ENCODE measurements at places on chromosomes 2 and 18.

DNA sequence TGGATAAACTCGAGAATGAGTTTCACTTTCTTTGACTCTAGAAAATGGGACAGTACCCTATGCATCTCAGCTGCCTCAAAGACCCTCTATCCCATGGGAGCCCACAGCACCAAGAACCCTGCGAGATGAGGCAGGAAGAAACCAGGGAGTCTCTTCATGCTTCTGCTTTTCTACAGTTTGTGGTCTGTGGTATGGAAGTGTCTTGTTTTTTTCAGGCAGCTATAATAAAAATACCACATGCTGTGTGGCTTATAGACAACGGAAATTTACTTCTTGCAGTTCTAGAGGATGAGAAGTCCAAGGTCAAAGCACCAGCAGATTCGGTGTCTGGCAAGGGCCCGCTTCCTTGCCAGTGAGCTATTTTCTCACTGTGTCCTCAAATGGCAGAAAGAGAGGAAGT is 257.9 kb downstream of the SUCLG1 start:
- DNase-seq = no peak

- no peak for DNase-seq
Measured at GRCh38 chr2:12456293-12457106, 260.2 kb upstream of the TRIB2 start.

- no peak for DNase-seq
Measured at GRCh38 chr2:138267161-138267901, 234.2 kb upstream of the SPOPL start.

DNA sequence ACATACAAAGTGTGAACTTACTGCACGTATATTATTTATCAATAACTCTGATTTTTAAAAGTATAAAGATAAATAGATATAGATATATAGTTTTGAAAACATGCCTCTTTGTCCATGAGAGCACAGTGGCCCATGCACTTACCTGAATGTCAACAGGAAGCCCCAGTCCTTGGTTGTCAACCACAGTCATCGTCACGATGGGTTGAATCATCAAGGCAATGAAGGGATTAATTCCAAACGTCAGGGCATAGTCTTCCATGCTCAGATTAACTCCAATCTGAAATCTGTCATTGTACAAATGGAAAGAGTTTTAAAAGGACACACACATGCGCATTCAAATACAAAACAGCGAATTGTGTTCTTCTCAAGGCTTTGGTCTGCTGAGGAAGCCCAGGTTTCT is 15.5 kb downstream of the SCYGR4 start:
- no peak for DNase-seq

GRCh38 chr18:62357079-62357719 is 32.1 kb downstream of the TNFRSF11A start:
- DNase-seq = no peak

DNA sequence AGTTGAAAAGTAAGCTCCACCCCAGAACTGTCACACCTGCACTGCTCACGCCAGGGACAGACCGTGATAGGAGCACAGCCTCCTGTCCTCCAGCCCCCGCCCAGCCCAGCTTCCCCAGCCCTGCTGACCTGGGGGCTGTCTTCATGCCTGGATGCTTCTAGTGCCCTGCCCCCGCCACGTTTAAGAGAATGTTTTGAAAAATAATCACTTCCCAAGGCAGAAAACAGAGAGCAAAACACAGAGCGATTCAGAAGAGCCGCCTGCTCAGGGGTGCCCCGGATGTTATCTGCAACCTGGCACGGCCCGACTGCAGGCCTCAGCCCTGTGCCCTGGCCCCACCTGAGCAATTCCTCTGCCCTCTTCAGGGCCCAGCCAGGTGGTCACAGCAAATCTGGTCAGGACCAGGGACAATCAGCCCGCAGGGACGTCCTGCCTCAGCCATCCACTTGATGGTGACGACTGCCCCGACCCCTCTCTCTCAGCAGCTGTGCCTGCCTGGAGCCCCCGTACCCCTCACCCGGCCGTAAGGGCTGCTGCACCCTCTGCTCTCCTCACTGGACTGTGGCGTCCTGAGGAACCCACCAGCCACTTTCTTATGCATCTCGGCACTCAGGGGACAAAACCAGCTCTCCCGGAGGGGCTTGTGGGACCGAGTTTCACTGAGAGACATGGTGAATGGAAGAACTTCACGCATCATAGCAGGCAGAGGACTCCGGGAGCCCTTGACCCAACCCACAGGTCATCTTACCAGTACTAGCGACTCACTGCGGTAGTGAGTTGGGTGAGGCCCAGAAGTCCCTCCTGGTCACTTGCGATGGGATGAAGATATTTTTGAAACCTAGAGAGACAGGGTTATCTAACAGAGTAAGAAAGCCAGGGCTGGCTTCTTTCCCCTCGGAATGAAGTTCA is 30.2 kb downstream of the ADI1 start:
- no peak for DNase-seq

GRCh38 chr2:203908066-203908796 is 28.3 kb upstream of the ICOS start:
- no peak for DNase-seq

DNA sequence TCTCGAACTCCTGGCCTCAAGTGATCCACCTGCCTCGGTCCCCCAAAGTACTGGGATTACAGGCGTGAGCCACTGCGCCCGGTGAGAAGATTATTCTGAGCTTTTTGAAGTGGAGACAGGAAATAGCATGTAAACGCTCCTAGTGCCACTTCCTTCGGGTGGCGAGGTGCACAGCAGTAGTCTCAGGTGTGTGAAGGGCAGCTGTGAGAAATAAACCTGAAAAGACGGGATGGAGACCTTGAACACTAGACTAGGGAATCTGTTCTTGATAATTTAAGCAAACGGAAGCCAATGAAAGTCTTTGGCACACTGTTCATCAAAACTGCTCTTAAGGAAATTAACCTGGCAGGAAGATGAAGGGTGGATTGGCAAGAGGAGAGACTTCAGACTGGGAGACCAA is 439 bp upstream of the PLEKHH2 start:
- no peak for DNase-seq

DNA sequence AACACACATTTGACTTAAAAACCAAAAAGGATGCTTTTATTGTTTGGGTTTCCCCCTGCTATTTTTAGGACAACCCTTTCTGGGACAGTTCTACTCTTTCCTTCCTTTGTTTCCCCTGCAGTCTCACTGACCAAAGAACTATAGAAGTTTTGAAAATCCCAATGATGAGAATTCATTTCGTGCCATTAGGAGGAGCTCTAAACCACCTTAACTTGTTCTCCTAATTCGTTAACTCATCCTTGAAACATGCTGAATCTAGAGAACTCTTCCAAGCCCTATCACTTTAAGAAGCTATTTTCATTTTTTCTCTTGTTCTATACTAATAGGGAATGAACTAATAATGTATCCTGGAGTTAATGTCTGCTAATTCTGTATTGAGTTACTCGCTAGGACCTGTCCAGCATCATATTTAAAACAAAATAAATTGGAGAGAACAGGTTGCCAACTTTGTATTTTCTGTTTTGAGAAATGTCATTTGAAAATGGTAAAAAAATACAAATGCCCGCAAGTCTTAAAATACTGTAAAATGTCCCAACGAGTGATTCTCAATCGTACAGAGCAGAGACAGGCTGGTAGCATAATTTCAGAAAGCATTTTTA is 62.9 kb downstream of the AFTPH start:
- DNase-seq = no peak

GRCh38 chr2:11314487-11314886 is 29.9 kb downstream of the ROCK2 start:
- DNase-seq = no peak

- no peak for DNase-seq
Measured at GRCh38 chr2:236171181-236171679, 3.0 kb upstream of the GBX2 start.
